ENCODE measurements at places on chromosomes 11 and 22.

DNA sequence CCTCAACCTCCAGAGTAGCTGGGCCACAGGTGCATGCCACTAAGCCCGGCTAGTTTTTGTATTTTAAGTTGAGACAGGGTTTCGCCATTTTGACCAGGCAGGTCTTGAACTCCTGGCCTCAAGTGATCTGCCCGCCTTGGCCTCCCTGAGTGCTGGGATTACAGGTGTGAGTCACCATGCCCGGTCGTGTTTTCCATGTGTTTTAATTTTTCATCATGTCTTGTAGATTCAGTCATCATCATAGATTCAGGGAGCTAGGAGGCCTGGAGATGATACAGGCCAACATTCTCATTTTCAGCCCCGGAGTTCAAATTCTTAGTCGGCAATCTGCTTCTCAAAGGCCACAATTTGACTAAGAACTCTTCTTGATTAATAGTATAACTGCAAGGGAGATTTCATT, 73.5 kb upstream of the GRAMD1B start:
- DNase-seq: no peak

DNA sequence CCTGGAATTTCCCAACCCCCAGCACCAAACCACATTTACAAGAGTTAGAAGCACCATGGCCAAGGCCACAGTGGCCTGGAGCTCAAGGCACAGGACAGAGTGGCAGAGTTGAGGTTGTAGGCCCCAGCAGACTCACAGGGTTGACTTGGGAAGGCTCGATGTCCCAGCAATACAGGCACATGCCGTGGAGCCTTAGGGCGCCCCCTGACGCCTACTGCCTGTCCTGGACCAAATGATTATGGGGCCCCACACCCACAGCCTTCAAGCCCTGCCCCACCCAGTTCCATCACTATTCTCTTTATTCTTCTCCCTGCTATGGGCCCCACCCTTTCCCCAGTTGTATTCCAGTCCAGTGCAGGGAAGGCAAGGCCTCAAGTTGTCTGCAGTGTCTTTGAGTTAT, at the start of gene CCDC179:
CCDC179 (minus strand) TSS at position 234 of the 400 bp plus-strand sequence; CDS start at position 181, 53 bp downstream.
- no peak for DNase-seq

- no peak for DNase-seq
These were observed 16.8 kb upstream of the RGL4 start for GRCh38 chr22:23673826-23674690.

DNA sequence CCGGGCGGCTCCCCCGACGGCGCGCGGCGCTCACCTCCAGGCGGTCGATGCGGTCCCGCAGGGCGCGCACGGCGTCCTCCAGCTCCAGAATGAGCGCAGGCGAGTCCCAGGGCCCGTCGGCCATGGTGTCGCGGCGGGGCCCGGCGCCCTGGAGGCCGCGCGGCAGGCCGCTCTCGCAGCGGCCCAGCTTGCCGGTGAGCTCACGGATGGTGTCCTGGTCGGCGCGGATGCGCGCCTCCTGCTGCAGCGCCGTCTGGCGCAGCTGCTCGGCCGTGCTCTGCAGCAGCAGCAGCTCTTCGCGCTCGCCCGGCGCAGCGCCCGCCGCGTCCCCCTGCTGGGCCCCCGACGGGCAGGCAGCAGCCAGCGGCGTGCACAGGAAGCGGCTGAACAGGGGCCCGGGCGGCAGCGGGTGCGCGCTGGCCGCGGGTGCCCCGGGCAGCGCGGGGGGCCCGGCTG, 599 bp downstream of the NPTXR start:
- DNase-seq: peak; percentile 12

- no peak for DNase-seq
These were observed 20.8 kb downstream of the TAF1D start for GRCh38 chr11:93720522-93720921.

DNA sequence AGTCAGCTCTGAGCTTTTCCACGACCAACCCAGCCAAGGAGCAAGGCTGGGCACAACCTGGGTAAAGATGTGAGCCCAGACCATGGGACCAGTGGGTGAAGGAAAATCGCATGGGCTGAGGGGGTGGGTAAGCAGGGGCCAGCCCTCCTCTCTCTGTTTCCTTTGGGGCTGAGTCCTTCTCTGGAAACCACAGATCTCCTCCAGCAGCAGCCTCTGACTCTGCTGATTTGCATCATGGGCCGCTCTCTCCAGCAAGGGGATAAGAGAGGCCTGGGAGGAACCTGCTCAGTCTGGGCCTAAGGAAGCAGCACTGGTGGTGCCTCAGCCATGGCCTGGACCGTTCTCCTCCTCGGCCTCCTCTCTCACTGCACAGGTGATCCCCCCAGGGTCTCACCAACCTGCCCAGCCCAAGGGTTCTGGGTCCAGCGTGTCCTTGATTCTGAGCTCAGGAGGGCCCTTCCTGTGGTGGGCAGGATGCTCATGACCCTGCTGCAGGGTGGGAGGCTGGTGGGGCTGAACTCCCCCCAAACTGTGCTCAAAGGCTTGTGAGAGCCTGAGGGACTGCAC, 67.8 kb downstream of the GGTLC2 start:
- no peak for DNase-seq

GRCh38 chr11:82560836-82561235, 172.8 kb downstream of the FAM181B start:
- DNase-seq: no peak

- DNase-seq: no peak
These were observed 242.0 kb upstream of the SYN3 start for GRCh38 chr22:33300165-33300564.

- DNase-seq: no peak
These were observed 90.4 kb downstream of the RELT start for GRCh38 chr11:73466643-73467042.

- DNase-seq: no peak
These were observed 1598.5 kb downstream of the LRRC4C start for GRCh38 chr11:39860931-39861330.

DNA sequence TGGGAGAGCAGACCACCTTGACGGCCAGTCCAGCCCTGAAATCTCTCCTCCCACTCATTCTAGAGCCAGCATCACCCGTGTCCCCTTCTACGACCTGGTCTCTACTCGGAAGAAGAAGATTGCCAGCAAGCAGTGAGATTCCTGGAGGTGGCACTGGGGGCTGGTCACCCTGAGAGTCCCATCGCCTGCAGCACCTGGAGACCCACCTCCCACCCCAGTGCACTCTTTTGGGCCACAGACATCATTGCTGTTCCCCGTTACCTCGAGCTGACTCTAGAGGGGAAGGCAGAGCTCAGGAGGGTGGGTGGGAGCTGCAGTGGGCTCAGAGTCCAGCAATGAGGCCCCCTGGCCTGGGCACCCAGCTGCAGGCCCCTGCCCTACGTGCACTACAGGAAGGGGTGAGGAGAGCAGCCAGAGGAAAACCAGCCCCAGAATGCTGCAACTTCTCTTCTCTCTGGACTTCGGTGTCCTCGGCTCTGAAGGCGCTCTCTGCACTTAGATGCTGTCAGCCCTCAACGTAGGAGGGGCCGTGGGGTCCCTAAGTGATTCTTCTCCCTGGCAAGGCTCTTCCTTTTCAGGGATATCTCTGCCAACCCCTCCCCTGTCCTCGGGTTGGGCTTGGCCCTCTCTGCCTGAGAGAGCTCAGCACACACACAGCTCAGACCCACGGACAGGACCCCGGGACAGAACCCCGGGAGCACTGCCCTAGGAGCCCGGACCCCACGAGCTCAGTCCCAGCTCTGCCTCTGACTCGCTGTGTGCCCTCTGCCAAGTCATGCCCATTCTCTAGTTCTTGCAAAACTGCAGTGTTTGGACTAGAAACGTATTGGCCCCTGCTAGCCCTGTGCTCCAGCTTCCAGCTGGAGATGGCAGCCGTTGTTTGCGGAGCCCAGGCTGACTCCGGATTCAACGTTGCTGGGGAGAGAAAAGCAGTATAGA, 31.3 kb downstream of the CYTH4 start:
- DNase-seq: no peak

DNA sequence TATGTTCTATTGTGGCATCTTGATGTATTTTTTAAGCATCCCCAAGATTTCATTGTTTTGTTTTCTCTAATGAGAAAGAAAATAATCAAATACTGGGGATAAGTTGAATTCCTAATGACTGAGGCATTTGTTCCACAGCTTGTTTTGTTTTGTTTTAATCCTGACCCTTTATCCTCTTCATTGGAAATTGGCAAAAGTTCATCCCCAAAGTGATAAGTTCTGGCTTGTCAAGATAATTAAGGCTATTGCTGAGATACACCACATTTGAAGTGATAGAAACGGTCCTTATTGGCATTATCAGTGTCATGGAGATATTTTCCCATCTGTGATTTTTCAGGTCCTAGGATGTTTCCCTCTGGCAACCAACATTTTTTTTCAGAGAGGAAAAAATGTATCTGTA, 65.0 kb downstream of the SLC36A4 start:
- DNase-seq: no peak

Measured in T-helper 22 cell (primary cell).